ENCODE measurements at places on chromosomes 12 and 14.

- no peak for DNase-seq
Measured at GRCh38 chr14:90597961-90598360, 201.1 kb downstream of the CALM1 start.

DNA sequence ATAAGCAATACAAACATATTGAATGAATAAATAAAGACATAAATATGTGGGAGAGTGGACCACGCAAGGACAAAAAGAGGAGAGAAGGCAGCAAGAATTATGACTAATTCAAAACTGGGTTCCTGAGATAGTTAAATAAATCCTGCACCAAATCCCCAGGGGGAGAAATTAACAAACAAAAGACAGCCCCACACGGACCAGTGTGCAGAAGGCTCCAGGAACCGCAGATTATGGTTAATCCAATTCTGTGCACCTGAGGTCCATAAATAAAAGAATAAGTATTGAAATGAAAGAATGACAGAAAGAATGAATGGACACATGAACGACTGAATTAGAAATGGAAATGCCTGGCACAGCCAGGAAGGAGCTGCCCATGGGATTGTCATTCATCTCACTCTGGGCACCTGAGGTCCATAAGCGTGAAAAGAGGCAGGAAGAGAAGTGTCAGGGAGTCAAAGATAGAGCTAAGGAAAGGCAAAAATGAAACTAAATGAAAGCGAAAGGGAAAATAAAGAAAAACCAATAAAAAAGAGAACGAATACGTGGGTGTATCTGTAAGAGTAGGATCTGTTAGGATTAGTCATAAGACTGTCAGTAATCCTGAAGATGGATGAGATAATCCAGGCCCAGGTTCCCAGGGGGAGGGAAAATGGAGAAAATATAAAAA, 23.3 kb downstream of the MEG3 start:
- no peak for DNase-seq

GRCh38 chr14:95348395-95349080, 28.8 kb upstream of the CLMN start:
- no peak for DNase-seq

- no peak for DNase-seq
Measured at GRCh38 chr12:130764475-130765185, 48.5 kb upstream of the RIMBP2 start.

GRCh38 chr14:85533023-85533860, 3.3 kb downstream of the FLRT2 start:
- DNase-seq: no peak

DNA sequence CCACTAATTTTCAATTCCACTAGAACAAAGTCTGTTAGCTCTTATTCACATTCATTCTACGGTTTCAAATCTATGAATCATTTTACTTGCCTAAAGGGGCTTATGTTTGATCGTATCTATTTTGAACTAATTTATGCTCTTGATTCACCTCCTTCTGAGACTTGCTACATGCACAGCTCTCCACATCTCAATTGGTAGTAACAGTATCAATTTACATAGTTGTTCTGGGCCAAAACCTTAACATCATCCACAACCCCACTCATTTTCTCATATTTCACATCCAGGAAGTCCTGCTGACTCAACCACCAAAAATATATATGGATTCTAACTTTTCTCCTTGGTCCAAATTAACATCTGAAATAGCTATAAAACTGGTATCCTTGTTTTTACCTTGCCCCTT, 208.6 kb downstream of the RASSF9 start:
- DNase-seq: no peak

DNA sequence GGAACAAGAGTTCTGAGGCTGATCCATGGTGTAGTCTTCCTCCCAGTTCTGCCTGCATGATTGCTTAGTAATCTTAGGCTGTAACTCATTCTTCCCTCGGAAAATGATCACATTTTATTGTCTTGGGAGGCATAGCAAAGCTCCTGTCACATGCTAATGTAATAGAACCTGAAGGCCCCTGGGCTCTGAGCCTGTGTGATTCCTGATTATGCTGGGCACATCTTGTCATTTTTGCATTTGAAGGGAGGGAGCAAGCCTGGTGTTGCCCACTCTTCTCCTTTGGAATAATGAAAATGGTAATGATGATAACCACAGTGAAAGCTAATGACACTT, 215.4 kb downstream of the MSRB3 start:
- DNase-seq: no peak

DNA sequence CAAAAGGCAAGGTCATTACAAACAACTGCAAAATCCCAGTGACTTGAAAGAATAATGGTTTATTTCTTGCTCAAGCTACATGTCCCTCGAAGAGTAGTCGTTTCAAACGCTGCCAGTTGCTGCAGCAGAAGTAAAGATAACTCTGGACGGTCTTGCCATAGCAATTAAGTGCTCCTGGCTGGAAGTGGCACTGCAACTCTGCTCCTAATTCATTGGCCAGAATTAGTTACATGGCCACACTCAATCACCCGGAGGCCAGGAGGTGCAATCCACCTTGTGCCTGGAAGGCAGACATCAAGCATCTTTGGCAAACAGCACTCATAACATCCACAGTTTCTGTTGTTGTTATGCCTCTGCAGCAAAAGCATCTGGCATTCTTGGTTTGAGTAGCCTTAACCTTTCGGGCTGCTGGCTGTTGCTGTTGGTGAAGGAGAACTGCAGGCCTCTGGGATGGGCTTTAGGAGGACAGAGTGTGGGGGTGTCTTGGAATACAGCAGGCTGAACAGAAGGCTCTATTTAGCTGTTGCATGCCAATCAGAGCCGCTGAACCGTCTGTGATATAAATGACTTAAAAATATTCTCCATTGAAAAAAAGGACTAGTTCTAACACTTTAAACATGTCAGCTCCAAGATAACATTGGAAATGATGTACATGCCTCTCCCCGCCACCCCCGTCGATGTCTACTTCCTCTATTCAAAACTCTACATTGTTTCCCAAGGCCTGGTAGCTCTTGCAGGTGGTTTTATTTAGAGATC, 123.5 kb upstream of the DYRK2 start:
- DNase-seq: no peak

GRCh38 chr14:51654533-51654845, 2.8 kb downstream of the FRMD6 start:
- no peak for DNase-seq

DNA sequence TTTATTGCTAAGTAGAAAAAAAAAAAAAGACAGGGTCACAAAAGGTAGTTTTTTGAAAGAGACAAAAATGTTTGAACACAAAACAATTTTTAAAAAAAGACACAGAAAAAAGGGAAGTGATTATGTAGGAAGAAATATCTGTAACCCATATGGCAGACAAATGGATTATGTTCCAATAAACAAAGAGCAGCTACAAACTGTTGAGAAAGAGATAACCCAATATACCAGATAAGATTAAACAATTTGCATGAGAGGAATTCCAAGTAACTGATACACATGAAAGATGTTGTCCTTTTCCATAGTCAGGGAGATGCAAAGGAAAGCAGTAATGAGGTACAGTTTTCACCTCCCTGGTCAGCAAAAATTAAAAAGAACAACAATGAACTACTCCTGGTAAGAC, 44.9 kb downstream of the PTPRR start:
- no peak for DNase-seq

GRCh38 chr12:72135021-72135301, 137.2 kb upstream of the TRHDE start:
- DNase-seq: no peak

DNA sequence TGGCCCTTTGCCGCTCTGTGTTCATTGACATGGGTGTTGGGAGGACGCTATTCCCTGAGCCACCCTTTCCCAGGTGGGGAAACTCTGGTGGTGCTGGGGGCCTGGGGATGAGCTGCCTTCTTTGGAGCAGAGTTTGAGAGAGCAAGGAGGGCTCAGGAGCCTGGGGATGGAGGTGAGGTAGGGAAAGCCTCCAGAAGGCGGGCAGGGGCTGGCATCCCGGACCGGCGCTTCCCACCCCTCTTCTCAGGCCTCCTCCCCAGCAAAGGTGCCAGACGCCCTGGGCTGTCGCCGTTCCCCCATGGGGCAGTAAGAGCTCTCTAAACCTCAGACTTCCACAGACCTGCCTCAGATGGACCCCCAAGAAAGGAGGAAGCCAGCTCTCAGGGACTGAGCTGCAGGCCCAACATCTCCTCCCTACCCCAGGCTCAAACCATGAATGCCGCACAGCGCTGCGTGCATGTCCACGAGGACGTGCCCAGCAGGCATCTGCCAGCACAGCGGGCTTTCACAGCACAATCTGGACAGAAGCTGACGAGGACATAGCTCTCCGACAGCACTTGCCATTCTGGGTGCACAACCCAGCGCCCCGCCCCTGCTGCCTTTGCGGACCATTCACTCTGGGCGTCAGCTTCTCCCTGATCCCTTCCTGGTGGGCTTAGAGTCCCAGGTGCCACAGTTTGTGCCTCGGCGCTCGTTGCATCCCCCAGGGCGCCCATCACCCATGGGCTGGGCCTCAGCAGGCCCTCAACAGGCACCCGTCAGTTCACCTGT, 14.9 kb upstream of the TTC7B start:
- DNase-seq: no peak

DNA sequence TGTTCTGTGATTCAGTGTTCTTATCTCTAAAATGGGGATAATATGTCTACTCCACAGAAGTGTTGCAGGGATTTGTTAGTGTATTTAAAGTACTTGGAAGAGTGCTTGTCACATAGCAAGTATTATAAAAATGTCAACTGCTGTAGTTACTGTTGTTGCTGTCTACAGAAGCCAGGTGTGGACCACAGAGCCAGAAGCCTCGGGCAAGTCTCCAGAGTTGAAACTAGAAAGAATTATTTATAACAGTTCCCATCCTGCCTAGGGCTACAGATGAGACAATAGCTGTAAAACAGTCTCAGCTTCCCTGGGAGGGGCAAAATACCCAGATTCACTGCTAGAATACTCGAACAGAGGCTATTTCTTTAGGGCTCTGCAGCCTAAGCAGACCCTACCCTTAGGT, 55.4 kb upstream of the FUT8 start:
- no peak for DNase-seq

- DNase-seq: no peak
Measured at GRCh38 chr14:90629471-90629870, 186.8 kb downstream of the TTC7B start.

DNA sequence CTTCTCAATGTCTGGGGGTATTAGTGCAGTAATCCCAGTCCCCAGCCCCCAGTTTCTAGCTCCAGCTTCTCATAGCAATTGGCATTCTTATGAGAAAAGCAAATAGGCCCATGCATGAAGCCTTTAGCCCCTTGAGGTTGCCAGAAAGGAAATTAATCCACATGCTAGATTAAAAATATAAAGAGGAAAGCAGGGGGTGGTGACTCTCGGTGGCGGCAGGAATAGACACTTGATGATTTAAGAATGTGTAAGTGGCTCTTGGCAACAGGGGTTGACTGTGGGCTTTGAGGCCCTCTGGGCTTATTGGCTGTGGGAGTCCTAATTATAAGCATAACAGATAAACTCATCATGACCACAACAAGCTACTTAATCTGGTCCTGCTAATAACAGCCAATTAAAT, 1367.3 kb upstream of the FLRT2 start:
- DNase-seq: no peak

DNA sequence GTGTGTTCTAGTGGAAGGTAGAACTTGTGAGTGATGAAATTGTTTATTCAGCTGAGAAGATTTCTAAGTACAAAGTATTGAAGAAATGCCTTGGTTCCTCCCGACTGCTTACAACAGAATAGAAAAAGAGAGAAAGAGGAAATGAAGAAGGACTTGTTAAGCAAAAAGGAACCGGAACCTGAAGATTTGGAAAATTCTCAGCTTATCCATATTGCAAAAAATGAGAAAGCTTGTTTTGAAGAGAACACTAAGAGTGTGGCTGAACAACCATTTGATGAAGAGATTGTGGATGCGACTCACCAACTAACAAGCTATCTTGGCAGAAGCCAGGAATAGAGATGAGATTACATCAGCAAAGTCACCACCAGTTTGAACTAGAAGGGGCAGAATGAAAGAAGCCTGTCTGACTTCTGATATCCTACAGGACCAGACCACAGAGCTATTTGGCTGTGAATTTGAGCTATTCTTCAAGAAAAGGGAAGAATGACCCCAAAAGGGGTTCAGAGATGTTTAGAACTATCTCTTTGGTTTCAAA, 15.1 kb downstream of the NDUFA9 start:
- DNase-seq: no peak

DNA sequence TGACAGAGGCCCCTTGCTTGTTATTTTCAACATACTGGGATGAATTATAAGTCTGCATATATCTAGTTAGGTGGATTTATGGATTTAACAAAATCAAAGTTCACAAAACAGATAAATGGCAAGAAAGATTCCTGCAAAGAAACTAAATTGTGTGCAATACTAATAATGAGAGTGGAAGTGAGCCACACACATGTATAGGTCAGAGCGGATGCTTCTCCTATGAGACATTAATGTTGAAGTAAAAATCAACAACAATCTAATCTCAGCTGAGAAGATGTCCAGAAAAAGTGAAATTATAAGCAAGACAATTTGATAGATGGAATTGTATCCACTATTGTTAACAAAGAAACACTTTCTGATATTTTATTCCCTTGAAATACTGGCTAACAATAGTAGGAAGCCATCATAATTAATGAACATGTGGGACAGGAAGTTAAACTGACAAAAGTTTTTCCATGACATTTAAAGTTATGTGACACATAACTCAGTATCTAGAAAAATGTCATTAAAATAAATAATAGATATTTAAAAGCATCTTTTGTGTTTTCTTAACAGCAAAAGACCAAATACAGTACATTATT, 39.7 kb downstream of the RAD51B start:
- no peak for DNase-seq

DNA sequence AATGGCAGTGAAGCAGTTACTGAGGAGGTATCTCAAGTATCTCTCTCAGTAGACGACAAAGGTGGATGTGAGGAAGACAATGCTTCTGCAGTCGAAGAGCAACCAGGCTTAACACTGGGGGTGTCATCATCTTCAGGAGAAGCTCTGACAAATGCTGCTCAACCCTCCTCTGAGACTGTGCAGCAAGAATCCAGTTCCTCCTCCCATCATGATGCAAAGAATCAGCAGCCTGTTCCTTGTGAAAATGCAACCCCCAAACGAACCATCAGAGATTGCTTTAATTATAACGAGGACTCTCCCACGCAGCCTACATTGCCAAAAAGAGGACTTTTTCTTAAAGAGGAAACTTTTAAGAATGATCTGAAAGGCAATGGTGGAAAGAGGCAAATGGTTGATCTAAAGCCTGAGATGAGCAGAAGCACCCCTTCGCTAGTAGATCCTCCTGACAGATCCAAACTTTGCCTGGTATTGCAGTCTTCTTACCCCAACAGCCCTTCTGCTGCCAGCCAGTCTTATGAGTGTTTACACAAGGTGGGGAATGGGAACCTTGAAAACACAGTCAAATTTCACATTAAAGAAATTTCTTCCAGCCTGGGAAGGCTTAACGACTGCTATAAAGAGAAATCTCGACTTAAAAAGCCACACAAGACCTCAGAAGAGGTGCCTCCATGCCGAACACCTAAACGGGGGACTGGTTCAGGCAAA, 216.6 kb downstream of the AKAP6 start:
- no peak for DNase-seq

- DNase-seq: no peak
Measured at GRCh38 chr12:39510001-39510400, 67.1 kb upstream of the KIF21A start.

GRCh38 chr14:21924479-21924878, 250.9 kb upstream of the OR4E1 start:
- DNase-seq: no peak

GRCh38 chr14:55160989-55161388, 30.4 kb downstream of the DLGAP5 start:
- no peak for DNase-seq

- no peak for DNase-seq
Measured at GRCh38 chr12:38139456-38139855, 177.1 kb upstream of the ALG10B start.

GRCh38 chr12:11130999-11131398, 3.4 kb downstream of the TAS2R30 start:
- DNase-seq: no peak

- DNase-seq: no peak
Measured at GRCh38 chr12:67664171-67664570, 15.6 kb downstream of the DYRK2 start.

Measured in activated naive CD8-positive, alpha-beta T cell treated with anti-CD3 and anti-CD28 coated beads, Interleukin-2, amount 50 U/mL, for 16 hours (primary cell).